Neuronal stem cell (in vitro differentiated cells): ENCODE measurements at places on chromosomes 2 and 18.

GRCh38 chr2:163732727-163733126, 3.1 kb downstream of the FIGN start:
- no peak for DNase-seq
- no peak overlapping the region for H3K4me3 ChIP-seq
- H3K27me3 ChIP-seq, result no peaks in the 10 kb centered on the region
- no peaks in the 10 kb centered on the region for H3K36me3 ChIP-seq

GRCh38 chr2:3107567-3107966, 270.1 kb downstream of the EIPR1 start:
- H3K4me3 ChIP-seq, result no peak overlapping the region
- H3K4me1 ChIP-seq, result no peaks in the 10 kb centered on the region
- no peak overlapping the region for H3K27ac ChIP-seq
- peaks cover 2% of the 10 kb centered on the region for H3K36me3 ChIP-seq
- peaks cover 3% of the 10 kb centered on the region for H3K27me3 ChIP-seq
- no peak for DNase-seq

- no peak overlapping the region for H3K27ac ChIP-seq
- no peaks in the 10 kb centered on the region for H3K4me1 ChIP-seq
- H3K27me3 ChIP-seq, result no peaks in the 10 kb centered on the region
- no peaks in the 10 kb centered on the region for H3K36me3 ChIP-seq
Measured at GRCh38 chr2:88187927-88188326, 17.8 kb downstream of the THNSL2 start.

GRCh38 chr2:11842336-11842735, 95.9 kb downstream of the LPIN1 start:
- no peaks in the 10 kb centered on the region for H3K27me3 ChIP-seq
- H3K4me3 ChIP-seq, result no peak overlapping the region
- H3K36me3 ChIP-seq, result no peaks in the 10 kb centered on the region

DNA sequence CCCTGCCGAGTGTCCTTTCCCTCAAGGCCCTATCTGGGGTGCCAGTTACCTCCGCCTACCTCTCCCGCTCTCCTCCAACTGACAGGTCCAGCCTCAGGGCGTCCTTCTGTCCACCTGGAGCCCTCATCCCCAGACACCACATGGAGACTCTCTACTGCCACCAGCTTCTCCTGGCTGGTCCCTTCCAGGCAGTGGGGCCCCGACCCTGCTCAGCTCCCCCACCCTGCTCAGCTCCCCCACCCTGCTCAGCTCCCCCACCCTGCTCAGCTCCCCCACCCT, 74.0 kb upstream of the ODC1 start:
- peaks cover under 1% of the 10 kb centered on the region for H3K27me3 ChIP-seq

- peaks cover 5% of the 10 kb centered on the region for H3K4me1 ChIP-seq
- no peaks in the 10 kb centered on the region for H3K36me3 ChIP-seq
- H3K27ac ChIP-seq, result peak overlapping the region; percentile 76
- H3K27me3 ChIP-seq, result no peaks in the 10 kb centered on the region
- peak overlapping the region; percentile 74 for H3K4me3 ChIP-seq
- no peak for DNase-seq
Measured at GRCh38 chr2:201779901-201780673, 646 bp downstream of the ALS2 start.

DNA sequence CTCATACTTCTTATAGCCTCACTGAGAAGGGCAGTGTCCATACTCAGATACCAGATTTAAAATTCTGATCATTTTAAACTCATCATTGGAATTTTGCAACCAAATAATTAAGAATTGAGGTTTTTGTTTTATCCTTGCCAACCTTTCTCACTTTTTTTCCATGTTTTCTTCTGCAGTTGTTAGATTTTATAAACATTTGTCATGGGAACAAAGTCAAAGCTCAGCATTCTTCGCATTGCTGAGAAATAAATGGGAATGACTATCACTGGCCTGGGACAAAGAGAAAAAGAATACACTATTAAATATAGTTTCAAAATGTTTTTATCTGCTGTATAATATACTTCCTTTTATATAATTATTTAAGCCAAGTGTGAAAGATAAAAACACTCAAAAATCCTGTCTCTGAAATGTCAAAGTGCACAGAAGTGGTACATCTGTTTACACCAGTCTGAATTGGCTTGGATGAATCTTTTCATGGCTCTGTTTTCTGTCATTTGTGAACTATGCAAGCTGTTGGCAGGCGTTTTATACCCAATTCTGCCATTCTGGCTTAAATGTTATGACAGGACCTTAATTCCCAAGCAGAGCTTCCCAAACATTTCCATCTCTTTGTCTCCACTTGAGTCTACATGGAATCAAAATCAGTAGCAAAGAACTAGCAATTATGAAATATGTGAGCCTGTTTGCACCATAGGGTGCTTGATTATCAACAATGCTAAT, 249.3 kb upstream of the SYT4 start:
- H3K36me3 ChIP-seq, result no peaks in the 10 kb centered on the region
- H3K4me1 ChIP-seq, result no peaks in the 10 kb centered on the region
- H3K4me3 ChIP-seq, result no peak overlapping the region
- H3K27me3 ChIP-seq, result no peaks in the 10 kb centered on the region
- no peak overlapping the region for H3K27ac ChIP-seq
- DNase-seq, result no peak
